ENCODE measurements at places on chromosomes 12 and 14.
A peak's percentile ranks its signal among the peaks of the same experiment; 100 is the strongest.

DNA sequence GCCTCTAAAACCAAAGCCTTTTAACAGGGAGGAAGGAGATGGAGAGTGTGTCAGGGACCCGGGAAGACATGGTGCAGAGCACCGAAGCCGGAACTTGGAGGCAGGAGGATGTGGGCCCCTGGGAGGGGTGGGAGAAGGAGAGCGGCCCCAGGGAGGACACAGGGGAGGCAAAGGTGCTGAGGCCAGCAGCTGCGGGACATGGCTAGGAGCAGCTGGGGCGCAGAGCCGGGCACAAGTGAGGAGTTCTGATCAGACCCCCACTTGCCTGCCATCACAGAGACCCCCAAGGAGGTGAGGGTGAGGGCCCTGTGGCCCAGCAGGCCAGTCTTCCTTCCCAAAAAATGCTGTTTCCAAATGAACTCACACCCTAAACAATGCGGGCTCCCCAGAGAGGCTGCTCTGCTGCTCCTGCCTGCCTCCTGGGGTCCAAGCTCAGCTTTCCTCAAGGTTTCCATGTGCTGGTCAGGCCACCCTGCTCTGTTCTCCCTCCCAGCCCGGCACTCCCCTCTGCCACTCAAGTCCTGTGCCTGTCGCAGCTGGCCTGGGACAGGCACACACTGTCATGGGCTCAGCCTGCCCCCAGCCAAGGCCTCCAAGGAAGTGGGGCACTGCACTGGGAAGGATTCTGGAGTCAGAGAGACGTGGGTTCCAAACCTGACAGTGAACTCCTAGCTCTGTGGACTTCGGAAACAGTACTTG, 24.0 kb downstream of the CHGA start:
- DNase-seq = no peak

GRCh38 chr12:96986883-96987523, 79.9 kb downstream of the NEDD1 start:
- no peak for DNase-seq

DNA sequence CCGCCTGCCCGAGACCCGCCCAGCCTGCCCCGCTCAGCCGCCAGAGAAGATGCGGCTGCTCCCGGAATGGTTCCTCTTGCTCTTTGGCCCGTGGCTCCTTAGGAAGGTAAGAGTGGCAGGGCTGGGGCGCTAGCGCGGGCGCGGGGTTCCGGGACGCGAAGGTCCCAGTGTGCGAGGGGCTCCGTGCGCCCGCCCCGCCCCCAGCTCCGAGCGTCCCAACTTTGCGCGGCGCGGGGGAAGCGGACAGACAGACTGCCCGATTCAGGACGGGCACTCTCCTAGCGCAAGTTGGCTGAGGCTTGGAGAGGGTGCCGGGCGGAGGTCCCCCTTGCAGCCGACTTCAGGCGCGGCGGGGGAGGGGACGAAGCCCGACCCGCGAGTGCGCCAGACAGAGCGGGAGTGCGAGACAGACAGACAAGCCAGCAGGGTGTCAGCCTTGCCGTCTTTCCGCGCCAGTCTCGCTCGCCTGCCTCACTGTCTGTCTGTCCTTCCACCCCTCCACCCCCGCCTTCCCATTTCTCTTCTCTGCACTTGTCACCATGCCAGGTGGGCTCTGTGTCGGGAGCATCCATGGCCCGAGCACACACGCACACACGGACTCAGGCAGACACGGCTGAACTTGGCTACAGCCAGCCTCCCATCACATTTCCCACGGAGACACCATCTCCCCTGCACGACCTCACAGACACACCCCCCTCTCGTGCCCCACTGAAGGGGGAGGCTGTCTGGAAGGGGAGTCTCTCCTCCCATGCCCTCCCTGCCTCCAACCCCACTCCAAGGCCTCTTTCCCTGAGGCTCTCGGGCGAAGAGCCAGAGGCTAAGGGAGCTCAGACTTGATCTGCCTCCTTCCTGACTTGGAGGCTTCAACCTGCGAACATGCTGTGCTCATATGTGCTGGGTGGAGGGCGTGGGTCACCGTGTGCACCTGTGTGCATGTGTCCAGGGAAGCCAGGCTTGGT, 606 bp downstream of the NXPH4 start:
- DNase-seq = no peak

DNA sequence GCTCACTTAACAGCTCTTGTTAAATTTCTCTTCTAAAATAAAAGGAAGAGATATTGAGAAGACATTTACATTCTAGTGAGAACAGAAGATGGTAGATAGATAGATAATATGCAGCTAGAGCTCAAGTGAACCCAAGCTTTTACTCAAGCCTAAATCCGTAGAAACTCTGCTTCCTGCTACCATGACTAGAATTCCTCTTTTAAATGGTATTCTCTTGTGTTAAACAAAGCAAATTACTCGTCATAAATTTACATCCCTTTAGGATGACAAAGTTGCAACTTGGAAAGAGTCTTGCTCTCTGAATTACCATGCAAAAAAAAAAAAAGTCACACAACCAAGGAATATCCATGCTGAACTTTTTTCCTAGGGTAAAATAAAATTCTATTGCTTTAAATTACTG, 160.7 kb upstream of the LRFN5 start:
- DNase-seq = no peak

DNA sequence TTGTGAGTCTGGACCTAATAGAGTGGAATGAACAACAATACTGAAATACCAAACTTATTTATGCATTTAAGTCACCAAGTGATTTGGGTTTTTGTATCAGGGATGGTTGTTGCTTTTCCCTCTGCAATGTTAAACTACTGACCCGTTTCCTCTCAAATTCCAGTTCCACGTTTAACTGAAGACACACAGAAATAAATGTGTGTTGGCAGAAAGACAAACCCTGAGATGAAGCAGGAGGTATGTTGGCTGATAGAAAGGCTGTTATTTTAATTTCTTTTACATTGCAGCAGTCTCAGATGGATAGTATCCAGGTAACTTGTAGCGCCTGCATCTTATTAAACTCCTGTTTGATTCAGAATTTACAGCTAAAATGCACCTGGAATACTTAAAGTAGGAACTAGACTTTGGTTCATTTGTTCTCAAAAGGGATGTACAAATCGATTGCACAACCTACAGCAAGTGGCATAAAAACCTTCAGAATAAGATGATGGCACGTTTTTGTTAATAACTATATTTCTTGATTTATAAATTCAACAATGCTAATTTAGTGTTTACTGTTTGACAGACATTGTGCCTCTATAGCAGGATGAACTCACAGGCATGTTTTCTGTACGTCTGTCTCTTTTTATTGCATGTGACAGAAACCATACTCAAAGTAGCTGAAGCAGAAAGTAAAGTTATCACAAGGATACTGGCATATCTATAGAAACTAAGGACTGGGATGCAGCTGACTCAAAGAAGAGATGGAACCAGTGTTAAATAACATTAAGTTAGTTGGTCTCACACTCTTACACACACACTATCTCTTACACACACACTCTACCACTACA, 405.7 kb downstream of the ZFP36L1 start:
- no peak for DNase-seq

DNA sequence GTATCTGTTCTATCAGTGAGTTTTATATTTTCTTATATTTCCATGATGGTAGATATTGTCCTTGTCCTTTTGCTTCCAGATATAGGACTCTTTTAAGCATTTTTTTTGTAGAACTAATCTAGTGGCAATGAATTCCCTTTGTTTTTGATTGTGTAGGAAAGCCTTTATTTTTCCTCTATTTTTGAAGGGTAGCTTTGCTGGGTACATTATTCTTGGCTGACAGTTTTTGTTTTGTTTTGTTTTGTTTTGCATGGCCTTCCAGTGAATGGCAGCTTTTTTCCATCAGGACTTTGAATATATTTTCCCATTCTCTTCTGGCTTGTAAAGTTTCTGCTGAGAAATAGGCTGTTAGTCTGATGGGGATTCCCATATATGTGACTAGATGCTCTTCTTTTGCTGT, 70.2 kb upstream of the MUCL1 start:
- no peak for DNase-seq

DNA sequence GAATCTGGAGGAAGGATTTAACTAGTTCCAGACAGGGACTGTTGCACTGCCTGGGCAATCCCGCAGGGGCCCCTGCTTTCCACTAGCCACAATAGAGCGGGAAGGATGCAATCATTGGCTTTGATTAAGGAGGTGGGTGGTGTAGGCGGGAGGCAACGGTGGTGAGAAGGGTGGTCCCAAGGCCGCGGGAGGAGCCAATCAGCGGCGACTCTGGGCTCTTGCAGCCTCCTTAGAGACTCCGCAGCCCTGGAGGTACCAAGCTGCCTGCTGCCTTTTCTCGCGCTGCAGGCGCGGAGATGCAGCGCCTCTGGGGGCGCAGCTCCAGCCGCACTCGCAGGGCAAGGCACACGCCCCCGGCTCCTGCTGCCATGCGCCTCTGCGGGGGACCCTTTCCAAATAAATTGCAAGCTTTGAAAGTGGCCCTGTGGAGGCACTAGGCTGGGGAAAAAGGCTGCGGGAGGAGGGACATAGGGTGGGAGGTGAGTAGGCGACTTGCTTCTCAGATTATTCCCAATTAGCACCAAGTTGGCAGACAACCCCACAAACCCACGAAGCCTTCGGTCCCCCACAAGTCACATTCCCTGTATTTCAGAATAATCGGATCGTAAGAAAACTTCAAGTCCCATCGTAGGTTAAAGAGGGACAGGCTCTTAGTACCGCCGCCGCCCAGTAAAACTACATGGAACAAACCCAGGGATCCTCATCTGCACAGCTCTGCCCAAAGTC, 858 bp upstream of the KCNA1 start:
- DNase-seq = peak; percentile 55

DNA sequence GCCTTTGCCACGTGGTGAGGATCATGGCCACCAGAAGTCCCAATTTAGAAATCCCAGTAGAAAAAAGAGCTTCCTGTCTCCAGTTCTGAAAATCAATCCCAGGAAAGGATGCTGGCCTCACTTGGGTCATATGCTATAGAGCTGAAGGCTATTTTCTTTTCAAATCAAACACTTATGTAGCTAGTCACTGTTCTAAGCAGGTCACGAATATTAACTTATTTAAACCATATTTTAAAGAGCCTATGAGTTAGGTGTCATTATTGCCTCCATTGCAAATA, 97.5 kb downstream of the VCPKMT start:
- no peak for DNase-seq

- DNase-seq = no peak
Measured at GRCh38 chr14:61147831-61148549, 133.1 kb downstream of the TMEM30B start.

GRCh38 chr14:44388306-44388705, 118.8 kb downstream of the FSCB start:
- DNase-seq = no peak

GRCh38 chr14:80271389-80271788, 60.1 kb upstream of the DIO2 start:
- DNase-seq = no peak

DNA sequence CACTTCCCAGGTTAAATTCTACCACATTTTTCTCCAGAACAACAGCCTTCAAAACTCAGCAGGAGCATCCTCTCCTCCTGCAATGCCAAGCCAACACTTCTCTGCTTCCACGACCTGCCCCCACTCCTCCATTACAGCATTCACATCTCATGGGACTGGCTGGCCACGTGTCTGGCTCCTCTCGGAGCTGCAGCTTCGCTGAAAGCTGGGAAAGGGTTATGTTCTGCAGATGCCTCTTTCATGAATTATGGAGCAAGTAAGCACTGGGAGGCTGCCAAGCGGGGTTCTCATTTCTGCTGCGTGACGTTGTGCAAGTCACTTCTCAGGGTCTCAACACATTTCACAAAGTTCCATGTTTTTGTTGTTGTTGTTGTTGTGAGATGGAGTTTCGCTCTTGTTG, 142.2 kb upstream of the RFLNA start:
- DNase-seq = no peak

DNA sequence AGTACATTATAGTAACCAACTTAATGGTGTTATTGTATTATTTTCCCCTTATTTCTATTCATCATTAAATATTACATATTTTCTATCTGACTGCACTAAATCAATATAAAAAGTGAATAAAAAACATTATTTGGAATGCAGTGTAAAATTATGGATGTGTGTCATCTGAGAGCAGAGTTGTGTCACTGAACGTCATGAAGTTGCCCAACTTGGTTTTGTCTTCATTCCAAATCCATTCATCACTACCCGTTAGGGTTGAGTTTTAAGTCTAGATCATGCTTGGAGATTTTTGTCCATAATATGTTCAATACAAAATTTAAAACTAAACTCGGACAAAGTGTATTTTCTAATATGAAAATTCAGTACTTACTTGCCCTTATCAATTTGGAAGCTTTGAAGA, 16.1 kb downstream of the KLRF1 start:
- DNase-seq = no peak

DNA sequence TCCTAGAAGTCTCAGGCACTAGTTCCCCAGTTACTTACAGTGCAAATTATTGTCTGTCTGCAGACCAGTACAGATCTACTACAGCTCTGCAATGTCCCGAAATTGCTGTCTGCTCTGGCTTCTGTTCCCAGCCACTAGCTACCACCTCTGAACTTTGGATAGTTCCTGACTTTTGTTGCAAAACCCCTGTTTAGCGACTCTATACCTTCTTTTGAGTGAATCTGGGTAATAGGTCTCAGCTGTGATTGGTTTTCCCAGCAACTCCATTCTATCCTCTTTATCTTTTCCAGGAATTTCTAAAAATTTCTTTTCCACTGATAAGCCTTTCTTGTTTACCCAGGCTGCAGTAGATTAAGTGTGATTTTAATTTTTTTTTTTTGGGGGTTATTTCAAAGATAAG, 16.8 kb downstream of the KCNJ8 start:
- DNase-seq = no peak

GRCh38 chr12:54438517-54438916, 19.5 kb upstream of the ITGA5 start:
- no peak for DNase-seq

DNA sequence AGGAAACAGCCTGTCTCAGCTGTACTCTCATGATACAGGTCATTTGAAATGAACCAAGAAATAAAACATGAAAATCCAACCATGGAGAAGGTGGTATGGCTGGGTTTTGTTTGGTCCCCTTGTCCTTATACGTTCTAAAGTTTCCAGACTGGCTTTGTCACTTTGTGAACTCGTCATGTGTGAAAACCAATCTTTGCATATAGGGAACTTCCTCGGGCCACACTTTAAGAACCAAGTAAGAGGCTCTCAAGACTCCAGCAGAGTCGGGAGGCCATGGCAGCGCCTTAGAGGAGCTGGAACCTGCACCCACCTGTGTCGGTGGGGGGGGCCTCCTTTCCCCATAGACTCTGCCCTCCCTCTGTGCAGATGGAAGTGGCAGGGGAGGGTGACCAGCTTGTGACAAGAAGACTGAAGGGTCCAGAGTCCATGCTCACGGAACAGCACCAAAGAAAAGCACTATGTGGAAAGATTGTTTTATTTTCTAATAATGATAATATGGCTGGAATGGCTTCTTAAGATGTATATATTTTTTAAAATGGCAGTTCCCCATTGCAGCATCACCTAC, 125.3 kb downstream of the ESRRB start:
- DNase-seq = no peak

GRCh38 chr12:42556917-42557316, 32.6 kb downstream of the PRICKLE1 start:
- DNase-seq = no peak
